Sigmoid colon (tissue), 7 donors: ENCODE measurements at places on chromosomes 2 and 18. TPM values are rescaled to one million over a fixed set of nuclear protein-coding genes. Genes with fewer than 3 reads are reported as not detected.

- H3K36me3 ChIP-seq: no peaks in the 10 kb centered on the region
- no peak overlapping the region for H3K4me3 ChIP-seq
- peak; percentile 76 for DNase-seq
- no peaks in the 10 kb centered on the region for H3K27me3 ChIP-seq
- H3K4me1 ChIP-seq: peaks cover 52% of the 10 kb centered on the region
Measured at GRCh38 chr2:216713691-216714336, 18.5 kb upstream of the IGFBP5 start.

- H3K27me3 ChIP-seq: peaks cover 61% of the 10 kb centered on the region
- peak overlapping the region; percentile 80 for H3K27ac ChIP-seq
- H3K4me3 ChIP-seq: peak overlapping the region; percentile 47
- H3K4me1 ChIP-seq: peaks cover 48% of the 10 kb centered on the region
- H3K36me3 ChIP-seq: no peaks in the 10 kb centered on the region
Measured at GRCh38 chr2:45010702-45011012, 1.4 kb upstream of the SIX2 start.

WDR35 gene
- 12.4 TPM for total RNA-seq

- H3K27ac ChIP-seq: no peak overlapping the region
- no peak overlapping the region for H3K4me3 ChIP-seq
- no peaks in the 10 kb centered on the region for H3K27me3 ChIP-seq
- H3K36me3 ChIP-seq: no peaks in the 10 kb centered on the region
- no peaks in the 10 kb centered on the region for H3K4me1 ChIP-seq
- no peak for DNase-seq
Measured at GRCh38 chr2:134395779-134396178, 141.9 kb downstream of the MGAT5 start.

GRCh38 chr2:6301426-6301825, 564.3 kb downstream of the CMPK2 start:
- no peaks in the 10 kb centered on the region for H3K27me3 ChIP-seq
- no peak for DNase-seq
- no peaks in the 10 kb centered on the region for H3K4me1 ChIP-seq

DNA sequence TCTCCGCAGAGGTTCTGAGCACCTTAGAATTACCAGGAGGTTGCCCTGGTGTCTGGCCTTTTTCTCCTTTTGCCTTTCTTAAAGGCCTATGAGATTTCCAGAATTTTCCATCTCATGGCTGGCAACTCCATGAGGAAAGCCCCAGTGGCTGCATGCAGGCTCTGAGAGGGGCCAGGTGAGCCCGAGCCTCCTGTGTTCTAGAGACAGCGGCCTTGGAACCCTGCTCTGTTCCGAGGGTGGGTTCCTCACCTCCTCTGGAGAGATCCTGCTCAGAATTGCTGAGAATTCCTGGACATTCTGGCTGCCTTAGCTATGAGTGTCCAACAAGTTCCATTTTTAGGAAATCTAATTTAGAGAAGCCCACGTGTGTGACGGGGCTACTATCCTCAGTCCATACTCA, 35.7 kb upstream of the HPCAL1 start:
- H3K27me3 ChIP-seq: no peaks in the 10 kb centered on the region
- peaks cover 8% of the 10 kb centered on the region for H3K4me1 ChIP-seq
- no peak overlapping the region for H3K4me3 ChIP-seq
- no peak overlapping the region for H3K27ac ChIP-seq
- no peaks in the 10 kb centered on the region for H3K36me3 ChIP-seq

TDRD15 gene
- not detected for total RNA-seq

GNLY gene
- total RNA-seq: not detected

SP140 gene
- not detected for total RNA-seq

DNA sequence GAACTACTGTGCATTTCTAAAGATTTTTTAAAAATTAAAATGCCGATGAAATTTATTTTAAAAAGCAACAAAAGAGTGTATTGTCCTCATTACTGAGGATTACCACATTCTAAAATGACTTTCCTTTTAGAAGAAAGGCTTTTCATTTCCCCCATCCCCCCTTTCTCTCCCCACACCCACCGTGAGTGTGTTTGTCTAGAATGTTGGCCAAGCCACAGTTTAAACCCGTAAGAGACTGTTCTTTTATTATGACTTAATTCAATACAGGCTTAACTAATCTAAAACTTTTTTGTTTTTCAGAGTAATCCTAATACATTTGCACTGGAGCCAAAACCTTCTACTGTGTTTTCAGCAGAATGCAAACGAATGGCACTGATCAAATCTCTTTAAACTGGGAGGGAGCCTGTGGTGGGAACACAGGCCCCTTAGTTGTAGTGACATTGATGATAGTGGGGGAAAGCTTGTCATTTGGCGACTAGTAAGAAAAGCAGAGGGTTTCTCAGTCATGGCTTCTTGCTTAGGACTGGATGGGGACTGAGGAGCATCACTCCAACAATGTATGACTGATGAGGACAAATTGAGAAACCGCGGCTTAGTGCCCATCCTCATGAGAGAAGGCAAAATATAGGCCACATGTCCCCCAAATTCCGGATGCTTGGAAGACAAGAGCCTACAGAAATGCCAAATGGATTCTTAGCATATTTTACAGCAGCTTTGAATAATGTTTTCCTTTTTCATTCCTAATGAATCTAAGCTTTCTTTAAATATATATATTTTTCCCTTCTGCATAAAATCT, 154.0 kb upstream of the SMIM21 start:
- no peaks in the 10 kb centered on the region for H3K4me1 ChIP-seq
- no peaks in the 10 kb centered on the region for H3K27me3 ChIP-seq
- H3K27ac ChIP-seq: no peak overlapping the region
- no peak overlapping the region for H3K4me3 ChIP-seq

GRCh38 chr18:58884680-58885079, 20.0 kb downstream of the ZNF532 start:
- H3K36me3 ChIP-seq: no peaks in the 10 kb centered on the region
- H3K27me3 ChIP-seq: no peaks in the 10 kb centered on the region
- no peak overlapping the region for H3K4me3 ChIP-seq
- H3K27ac ChIP-seq: no peak overlapping the region
- H3K4me1 ChIP-seq: peaks cover 25% of the 10 kb centered on the region

GRCh38 chr2:196336715-196337114, 165.3 kb upstream of the STK17B start:
- no peak overlapping the region for H3K27ac ChIP-seq
- H3K36me3 ChIP-seq: no peaks in the 10 kb centered on the region
- H3K27me3 ChIP-seq: no peaks in the 10 kb centered on the region
- no peak overlapping the region for H3K4me3 ChIP-seq
- no peaks in the 10 kb centered on the region for H3K4me1 ChIP-seq

RFTN2 gene
- 8.6 TPM for total RNA-seq

- no peak overlapping the region for H3K4me3 ChIP-seq
- no peaks in the 10 kb centered on the region for H3K4me1 ChIP-seq
- H3K27me3 ChIP-seq: no peaks in the 10 kb centered on the region
- no peak overlapping the region for H3K27ac ChIP-seq
- DNase-seq: no peak
Measured at GRCh38 chr2:65845442-65846182, 413.2 kb upstream of the SPRED2 start.

- H3K4me1 ChIP-seq: no peaks in the 10 kb centered on the region
- no peak for DNase-seq
- H3K27ac ChIP-seq: peak overlapping the region; percentile 73
- peak overlapping the region; percentile 26 for H3K4me3 ChIP-seq
Measured at GRCh38 chr2:197256021-197256420, 54.6 kb downstream of the ANKRD44 start.

PDE11A gene
- total RNA-seq: 16.8 TPM

- H3K27me3 ChIP-seq: no peaks in the 10 kb centered on the region
- H3K4me1 ChIP-seq: no peaks in the 10 kb centered on the region
- no peaks in the 10 kb centered on the region for H3K36me3 ChIP-seq
Measured at GRCh38 chr2:168015274-168015953, 232.0 kb downstream of the STK39 start.

HES6 gene
- total RNA-seq: 13.2 TPM

DNA sequence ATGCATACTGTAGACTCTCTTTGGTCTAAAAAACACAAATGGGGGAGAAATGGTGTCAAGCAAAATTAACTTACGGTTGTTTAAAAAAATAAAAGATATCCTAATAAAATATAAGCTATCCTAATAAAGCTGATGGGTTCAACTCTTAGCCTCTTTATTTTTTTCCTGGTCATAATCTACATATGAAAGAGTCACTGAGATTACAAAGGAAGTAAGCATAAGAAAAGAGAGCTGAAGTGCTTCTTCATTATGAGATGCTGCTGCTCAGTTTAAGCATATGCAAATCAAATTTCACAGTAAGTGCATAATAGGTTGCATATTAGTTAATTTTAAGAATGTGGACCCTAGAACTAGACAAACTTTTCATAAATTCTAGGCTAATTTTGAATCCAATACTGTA, 59.9 kb upstream of the DNER start:
- DNase-seq: no peak
- H3K27ac ChIP-seq: no peak overlapping the region
- H3K4me3 ChIP-seq: no peak overlapping the region
- H3K4me1 ChIP-seq: no peaks in the 10 kb centered on the region
- H3K36me3 ChIP-seq: peaks cover 26% of the 10 kb centered on the region
- no peaks in the 10 kb centered on the region for H3K27me3 ChIP-seq

DNA sequence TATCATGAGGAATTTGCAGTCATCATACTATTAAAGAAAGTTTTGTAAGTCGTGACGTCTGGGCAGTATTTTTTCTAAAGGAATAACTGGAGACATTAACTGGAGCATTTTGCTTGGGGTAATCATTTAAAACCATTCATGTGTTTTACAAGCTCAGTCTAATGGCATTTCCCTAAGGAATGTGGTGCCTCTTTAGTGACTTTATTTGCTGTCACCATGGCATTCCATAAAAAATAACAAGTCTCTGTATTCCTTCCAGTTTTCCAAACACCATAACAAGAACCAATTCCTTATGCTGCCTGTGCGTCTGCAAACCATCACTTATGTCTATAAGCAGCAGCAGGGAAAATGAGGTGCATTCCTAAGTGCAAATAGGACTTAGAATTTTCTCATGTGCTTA, 82.8 kb downstream of the EPB41L3 start:
- H3K27me3 ChIP-seq: no peaks in the 10 kb centered on the region
- peaks cover 32% of the 10 kb centered on the region for H3K4me1 ChIP-seq
- no peak overlapping the region for H3K4me3 ChIP-seq
- DNase-seq: no peak

CPO gene
- total RNA-seq: 0.33 TPM

DNA sequence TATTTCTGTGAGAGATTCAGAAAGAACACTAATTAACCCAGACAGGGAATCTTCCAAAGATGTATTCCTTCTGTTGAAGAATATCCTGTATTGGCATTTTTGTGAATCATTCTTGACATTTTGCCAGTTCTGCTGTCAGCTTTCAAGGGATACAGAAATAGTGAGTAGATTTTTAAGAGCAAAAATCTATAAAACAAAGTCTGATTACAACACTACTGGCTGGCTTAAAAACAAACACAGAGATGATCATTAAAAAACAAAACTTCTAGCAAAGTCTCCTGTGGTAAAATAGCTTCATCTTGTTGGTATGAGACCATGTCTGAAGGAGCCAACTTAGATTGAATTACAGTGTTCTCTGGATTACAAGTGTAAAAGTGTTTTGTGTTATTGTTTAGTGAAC, 866.3 kb upstream of the KLHL29 start:
- H3K36me3 ChIP-seq: no peaks in the 10 kb centered on the region
- no peaks in the 10 kb centered on the region for H3K4me1 ChIP-seq
- H3K27me3 ChIP-seq: no peaks in the 10 kb centered on the region
- H3K4me3 ChIP-seq: no peak overlapping the region

DNA sequence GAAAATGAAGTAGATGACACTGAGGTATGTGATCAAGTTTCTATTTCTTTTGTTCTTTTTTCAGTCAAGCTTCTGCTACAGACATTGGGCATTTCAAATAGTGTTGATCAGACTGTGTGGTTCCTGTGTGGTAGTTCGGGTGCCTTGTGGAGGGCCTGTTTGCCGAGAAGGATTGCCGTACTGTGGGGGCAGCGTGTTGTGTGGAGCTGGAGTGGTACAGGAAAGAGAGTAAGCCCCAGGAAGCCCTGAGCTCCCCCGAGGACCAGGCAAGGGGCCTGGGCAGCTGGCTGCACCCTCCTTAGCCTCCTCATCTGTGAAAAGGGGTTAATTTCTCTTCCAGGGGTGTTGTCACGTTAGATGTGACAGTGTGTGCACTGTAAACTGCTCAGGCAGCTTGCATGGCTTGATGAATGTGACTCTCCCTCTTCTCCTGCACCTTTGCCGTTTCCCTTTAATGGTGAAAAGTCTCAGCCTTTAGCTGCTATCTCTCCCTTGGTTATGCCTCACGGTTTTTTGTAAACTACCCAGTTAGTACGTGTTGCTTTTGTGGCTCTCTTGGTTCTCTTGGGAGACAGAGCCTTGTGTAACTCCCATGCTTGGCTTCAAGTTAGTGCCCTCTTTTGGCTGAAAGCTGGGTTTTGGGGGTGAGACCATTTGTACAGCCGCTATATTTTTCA, 19.5 kb downstream of the C2orf74 start:
- no peaks in the 10 kb centered on the region for H3K27me3 ChIP-seq
- H3K4me3 ChIP-seq: no peak overlapping the region
- peak overlapping the region; percentile 25 for H3K27ac ChIP-seq
- H3K4me1 ChIP-seq: peaks cover 48% of the 10 kb centered on the region
- H3K36me3 ChIP-seq: peaks cover 32% of the 10 kb centered on the region
- no peak for DNase-seq

GRCh38 chr2:140442319-140442718, 1662.1 kb upstream of the NXPH2 start:
- H3K36me3 ChIP-seq: no peaks in the 10 kb centered on the region
- H3K4me1 ChIP-seq: no peaks in the 10 kb centered on the region
- DNase-seq: no peak
- no peak overlapping the region for H3K4me3 ChIP-seq
- no peak overlapping the region for H3K27ac ChIP-seq
- H3K27me3 ChIP-seq: no peaks in the 10 kb centered on the region

DNA sequence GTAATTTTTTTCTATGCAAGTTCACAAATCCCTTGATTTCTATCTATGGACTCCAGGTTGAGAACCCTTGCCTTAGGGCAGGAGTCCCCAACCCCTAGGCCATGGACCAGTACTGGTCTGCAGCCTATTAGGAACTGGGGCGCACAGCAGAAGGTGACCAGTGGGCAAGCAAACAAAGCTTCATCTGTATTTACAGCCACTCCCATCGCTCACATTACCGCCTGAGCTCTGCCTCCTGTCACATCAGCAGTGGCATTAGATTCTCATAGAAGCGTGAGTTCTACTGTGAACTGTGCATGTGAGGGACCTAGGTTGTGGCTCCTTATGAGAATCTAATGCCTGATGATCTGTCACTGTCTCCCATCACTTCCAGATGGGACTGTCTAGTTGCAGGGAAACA, 70.2 kb upstream of the SMAD2 start:
- H3K27ac ChIP-seq: no peak overlapping the region
- no peak overlapping the region for H3K4me3 ChIP-seq
- DNase-seq: no peak
- no peaks in the 10 kb centered on the region for H3K27me3 ChIP-seq

GRCh38 chr2:42841344-42841743, 49.0 kb upstream of the HAAO start:
- DNase-seq: no peak
- H3K36me3 ChIP-seq: no peaks in the 10 kb centered on the region
- no peak overlapping the region for H3K4me3 ChIP-seq
- H3K4me1 ChIP-seq: peaks cover 45% of the 10 kb centered on the region
- H3K27me3 ChIP-seq: no peaks in the 10 kb centered on the region
- H3K27ac ChIP-seq: peak overlapping the region; percentile 23

- H3K4me1 ChIP-seq: peaks cover 34% of the 10 kb centered on the region
- no peak overlapping the region for H3K27ac ChIP-seq
- H3K36me3 ChIP-seq: no peaks in the 10 kb centered on the region
- no peak overlapping the region for H3K4me3 ChIP-seq
- DNase-seq: no peak
- no peaks in the 10 kb centered on the region for H3K27me3 ChIP-seq
Measured at GRCh38 chr2:43214253-43214652, 12.2 kb downstream of the ZFP36L2 start.
